Stimulated activated CD4-positive, alpha-beta T cell treated with anti-CD3 and anti-CD28 coated beads, Interleukin-15, amount 100 ng/mL, for 24 hours (primary cell): ENCODE measurements at places on chromosomes 1 and 21.

DNA sequence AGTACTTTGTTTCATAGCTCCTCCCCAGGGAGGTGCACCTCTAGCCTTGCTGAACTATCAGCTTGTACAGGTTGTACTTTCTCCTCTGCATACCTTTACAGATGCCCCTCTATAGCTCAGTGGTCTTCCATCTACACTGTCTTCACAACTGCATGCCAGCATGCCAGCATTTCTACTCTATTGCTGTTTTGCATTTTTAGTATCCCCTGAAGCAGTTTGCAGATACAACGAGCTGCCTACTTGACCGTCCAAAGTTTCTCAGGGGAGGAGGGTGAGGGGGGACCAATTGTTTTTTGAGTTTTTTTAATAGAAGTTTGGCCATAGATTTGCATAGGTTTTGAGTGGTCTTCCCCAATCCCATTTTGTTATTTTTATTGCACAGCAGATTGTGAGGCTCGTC is 27.6 kb upstream of the CTH start:
- no peak for DNase-seq

GRCh38 chr1:5933050-5933449 is 59.2 kb downstream of the NPHP4 start:
- DNase-seq, result no peak

DNA sequence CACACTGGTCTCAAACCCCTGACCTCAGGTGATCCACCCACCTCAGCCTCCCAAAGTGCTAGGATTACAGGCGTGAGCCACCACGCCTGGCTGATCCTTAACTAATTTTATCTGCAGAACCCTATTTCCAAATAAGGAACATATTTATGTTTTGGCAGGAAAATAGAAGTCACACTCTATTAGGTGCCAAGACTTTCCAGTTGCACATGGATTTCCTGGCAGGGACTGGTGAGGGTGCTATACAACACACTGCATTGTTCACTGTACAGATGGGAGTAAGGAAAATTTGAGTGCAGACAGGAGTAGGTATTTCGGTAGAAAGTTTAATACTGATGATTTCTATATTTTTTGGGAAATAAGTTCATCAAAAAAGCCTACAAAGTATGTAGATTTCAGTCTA is 605.3 kb upstream of the B3GALT2 start:
- no peak for DNase-seq

- no peak for DNase-seq
Measured at GRCh38 chr1:112506306-112506705, 2.5 kb upstream of the WNT2B start.

DNA sequence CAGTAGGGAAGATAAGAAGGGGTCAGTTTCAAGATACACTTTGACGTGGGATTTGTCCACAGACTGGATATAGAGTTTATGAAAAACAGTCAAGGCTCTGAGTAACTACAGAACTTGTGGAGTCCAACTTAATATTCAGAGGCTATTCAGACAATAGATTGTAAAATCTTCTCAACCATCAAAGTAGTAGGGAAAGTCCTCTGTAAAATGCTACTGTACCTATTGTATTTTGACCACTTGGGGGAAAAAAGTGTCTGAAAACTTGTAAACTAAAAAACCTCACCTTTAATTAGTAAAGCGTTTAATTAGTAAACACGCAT is 10.5 kb downstream of the PTP4A2 start:
- DNase-seq, result no peak

GRCh38 chr1:8435569-8436071 is 117.7 kb downstream of the SLC45A1 start:
- DNase-seq, result no peak

DNA sequence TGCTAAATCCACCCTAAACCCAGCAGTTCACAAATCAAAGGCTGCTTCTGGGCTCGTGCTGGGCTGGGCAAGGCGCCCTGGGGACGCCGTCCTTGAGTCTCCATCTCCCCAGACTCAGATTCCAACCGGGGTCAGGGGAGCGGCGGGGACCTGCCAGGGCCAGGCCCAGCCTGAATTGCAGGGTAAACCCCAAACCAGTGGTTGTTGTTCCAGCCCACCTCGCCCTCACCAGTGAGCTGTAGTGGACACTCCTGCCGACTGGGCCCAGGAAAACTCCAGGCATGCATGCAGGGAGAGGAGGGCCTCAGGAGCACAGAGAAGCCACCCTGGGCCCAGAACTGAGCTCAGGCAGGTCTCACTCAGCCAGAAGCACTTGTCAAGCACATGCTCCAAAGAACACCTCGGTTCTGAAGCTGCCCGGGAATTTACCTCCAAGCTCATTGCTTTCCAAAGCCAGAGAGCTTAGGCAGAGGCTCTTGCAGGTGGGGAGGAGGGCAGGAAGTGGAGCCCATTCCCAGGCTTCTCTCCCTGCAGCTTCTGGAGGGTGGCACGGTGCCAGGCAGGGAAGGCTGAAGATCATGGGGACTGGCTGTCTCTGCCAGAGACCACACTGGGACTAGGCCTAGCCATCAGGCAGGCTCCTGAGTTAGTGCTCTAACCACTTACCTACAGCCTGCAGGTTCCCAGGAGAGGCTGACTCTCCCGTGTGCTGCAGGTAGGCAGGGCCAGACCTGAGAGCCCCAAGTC is 437.0 kb downstream of the MATN1 start:
- no peak for DNase-seq

GRCh38 chr1:81607086-81607485 is 193.6 kb upstream of the ADGRL2 start:
- no peak for DNase-seq

DNA sequence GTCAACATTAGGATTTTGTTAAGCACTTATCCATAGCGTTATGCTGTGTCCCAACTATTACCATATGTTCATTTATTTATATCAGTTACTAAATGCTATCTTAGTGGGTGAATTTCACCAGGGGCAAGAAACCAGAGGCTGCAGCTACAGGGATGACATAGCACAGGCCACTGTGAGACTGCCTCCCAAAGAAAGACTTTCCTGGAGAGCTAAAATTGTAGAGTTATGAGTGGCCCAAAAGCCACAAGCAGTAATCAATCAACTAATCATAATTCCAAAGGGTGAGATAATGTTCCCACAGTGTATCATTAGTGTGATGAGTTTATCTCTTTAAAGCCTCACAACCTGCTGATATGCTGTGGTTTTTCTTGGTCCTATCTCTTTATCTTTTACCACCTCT is 3.8 kb upstream of the TGFB2 start:
- DNase-seq, result no peak

DNA sequence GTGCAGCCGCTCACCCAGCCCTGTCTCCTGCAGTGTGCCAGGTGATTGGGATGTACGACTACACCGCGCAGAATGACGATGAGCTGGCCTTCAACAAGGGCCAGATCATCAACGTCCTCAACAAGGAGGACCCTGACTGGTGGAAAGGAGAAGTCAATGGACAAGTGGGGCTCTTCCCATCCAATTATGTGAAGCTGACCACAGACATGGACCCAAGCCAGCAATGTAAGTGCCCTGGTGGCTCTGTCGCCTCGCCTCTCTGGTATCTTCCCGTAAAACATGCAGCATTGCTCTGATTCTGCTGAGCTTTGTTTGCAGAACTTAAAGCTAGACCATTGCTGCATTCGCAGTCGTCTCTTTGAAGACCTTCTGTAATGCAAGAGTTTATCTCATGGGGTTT is 79.2 kb downstream of the ATP5PO start:
- no peak for DNase-seq

DNA sequence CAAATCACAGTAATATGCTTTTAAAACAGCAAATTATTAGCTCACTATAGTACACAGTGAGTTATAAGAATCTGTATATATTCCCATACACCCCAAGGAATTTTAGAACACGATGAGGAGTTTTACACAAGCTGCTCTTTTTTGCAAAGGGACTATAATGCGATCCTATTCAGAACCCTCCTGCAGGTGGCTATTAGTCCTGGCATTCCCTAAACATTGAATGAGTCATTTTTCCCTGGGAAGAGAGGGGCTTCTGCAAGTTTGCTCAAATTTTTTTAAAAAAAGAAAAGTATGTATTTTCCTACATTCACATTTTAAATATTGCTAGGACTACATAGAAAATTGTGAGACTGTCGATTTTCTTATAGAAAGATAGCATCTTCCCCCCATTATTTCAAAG is 106.3 kb downstream of the COL11A1 start:
- no peak for DNase-seq

GRCh38 chr1:188027613-188028012 is 1198.9 kb downstream of the PLA2G4A start:
- no peak for DNase-seq

DNA sequence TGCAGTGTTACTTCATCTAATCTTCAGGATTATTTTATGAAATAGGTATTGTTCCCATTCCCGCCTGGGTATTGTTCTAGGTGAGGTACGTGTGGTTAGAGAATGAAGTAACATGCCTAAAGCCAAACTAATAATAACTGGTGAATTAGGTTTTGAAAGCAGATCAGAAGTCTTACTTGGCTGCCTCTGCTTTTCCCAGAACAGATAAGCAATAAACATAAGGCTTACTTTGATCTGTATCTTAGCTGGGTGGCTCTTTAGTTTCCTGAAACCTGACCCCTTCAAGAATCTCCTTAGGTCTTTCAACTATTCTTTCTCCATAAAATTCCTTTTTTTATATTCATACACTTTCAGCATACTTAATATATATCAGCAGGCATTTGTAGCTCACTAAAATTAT is 65.3 kb downstream of the VAV3 start:
- DNase-seq, result no peak

DNA sequence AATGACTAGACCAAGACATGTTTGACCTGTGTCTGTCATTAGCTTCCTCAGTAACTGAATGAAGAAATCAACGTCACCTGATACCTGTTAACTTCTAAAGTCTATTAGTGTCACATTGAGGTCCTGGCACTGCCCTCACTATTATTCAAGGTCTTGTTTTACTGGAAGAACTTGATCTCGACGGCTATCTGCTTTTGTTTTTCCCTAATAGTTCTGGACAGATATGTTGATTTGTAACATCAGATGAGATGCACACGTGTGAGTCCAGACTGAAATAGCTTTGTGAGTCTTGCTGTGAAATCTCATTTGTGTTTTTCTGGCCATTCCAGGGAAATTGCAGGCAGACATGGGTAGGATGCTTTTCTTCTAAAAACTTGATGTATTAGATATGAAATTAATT is 159.2 kb downstream of the RYR2 start:
- no peak for DNase-seq

DNA sequence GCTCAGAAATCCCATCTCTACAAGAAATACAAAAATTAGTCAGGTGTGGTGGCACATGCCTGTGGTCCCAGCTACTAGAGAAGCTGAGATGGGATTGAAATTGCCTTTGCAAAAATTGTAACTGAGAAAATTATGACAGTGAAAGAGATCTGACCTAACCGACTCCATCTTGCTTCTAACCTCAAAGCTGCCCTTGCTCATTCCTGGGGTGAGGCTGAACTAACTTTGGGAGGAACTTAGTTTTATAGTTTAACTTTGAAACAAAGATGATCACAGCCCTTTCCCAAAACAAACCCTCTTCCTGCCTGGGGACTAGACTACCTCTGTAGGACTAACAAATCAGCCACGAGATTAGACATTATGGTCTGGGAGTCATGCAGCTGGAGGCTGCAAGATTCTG is 33.8 kb upstream of the ERO1B start:
- DNase-seq, result no peak

GRCh38 chr1:192272732-192273131 is 44.1 kb upstream of the RGS21 start:
- DNase-seq, result no peak

GRCh38 chr1:244403431-244403830 is 48.3 kb downstream of the ADSS2 start:
- no peak for DNase-seq
